ENCODE measurements at places on chromosomes 12 and 14.

GRCh38 chr12:122909442-122910288 is 13.7 kb upstream of the VPS37B start:
- no peak for DNase-seq

DNA sequence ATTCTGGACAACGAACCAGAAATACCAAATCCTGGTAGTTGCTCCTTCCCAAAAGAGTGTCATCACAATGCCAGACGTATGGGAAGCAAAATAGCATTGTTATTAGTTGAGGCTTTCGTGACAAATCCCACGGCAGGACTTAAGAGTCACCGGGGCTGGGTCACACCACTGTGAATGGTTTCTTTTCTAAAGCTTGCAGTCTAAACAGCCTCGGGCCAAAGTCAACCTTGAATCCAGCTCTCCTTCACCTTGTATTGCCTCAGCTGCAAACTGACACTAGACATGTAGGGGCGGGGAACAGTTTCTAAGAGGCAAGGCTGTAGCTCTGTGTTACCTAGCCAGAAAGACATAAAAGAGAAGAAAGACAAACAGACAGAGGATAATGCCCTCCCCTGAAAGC is 734.8 kb downstream of the MED13L start:
- DNase-seq = peak; percentile 35

GRCh38 chr14:96816281-96816680 is 19.1 kb downstream of the VRK1 start:
- DNase-seq = no peak

DNA sequence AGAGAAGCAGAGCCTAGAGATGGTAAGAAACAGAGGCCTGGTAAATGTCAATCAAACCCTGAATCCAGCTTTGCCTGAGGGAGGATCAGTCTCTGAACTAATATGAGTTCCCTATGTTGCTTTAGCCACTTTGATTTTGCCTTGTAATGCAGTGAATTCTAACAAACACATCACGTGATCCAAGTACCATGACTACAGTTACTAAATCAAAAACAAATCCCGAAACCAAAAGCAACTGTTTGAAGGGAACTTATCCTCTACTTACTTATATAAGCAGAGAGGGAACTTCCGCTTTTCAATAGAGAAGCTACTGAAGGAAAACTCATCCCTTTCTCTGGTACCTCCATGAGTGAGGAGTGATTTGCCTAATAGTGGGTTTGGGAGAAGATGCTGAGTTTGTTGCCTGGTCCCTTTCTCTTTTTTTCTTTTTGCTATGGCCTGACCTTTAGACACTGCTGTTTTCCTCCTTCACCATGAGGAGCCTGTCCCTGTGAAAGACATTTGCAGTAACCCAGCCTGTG is 7.7 kb upstream of the PPTC7 start:
- DNase-seq = no peak

- DNase-seq = no peak
Observed at GRCh38 chr12:26269562-26270284, 74.3 kb downstream of the SSPN start.

DNA sequence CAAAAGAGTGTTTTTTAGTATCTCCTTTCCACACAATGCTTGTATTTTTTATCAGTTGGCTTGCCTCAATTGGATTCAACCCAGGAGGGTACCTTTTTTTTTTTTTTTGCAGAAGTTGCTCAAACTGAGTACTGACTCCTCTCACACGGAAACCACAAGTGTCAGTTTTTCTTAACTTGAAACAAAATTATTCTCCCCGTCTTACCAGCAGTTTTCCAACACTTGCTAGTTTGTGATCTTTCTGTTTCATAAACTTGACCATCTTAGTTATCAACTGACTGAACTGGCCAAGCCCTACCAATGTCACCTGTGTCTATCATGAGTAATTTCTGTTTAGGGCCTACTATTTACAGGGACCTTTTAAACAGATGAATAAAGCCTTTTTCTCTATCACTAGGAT is 34.1 kb upstream of the ITPR2 start:
- no peak for DNase-seq

- no peak for DNase-seq
Observed at GRCh38 chr12:18753481-18754123, 15.7 kb downstream of the CAPZA3 start.

- DNase-seq = peak; percentile 80
Observed at GRCh38 chr14:36580856-36581831, 1.3 kb downstream of the NKX2-8 start.

GRCh38 chr14:95078867-95079266 is 78.5 kb downstream of the DICER1 start:
- no peak for DNase-seq

GRCh38 chr12:115897729-115898128 is 379.8 kb downstream of the MED13L start:
- no peak for DNase-seq
